T-helper 9 cell (primary cell): ENCODE measurements at places on chromosomes 2 and 18.

GRCh38 chr18:22634464-22634863 lies 216.7 kb upstream of the CTAGE1 start:
- DNase-seq = no peak

DNA sequence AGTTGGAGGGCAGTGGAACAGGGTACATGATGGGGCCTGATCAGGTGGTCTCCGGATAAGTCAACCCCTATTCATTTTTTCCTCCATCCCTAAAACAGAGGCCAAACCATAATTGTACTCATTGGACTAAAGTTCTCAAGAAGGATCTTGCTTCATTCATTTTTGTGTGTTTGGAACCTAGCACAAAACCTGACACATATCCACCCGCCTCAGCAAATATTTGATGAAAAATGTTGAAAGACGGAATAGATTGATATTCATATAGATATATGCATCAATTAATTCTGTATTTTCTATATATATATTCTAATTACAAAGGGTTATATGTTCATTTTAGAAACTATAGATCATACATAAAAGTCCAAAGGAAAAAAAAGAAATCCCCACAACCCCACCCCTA lies 21.9 kb downstream of the SLC4A1AP start:
- no peak for DNase-seq

DNA sequence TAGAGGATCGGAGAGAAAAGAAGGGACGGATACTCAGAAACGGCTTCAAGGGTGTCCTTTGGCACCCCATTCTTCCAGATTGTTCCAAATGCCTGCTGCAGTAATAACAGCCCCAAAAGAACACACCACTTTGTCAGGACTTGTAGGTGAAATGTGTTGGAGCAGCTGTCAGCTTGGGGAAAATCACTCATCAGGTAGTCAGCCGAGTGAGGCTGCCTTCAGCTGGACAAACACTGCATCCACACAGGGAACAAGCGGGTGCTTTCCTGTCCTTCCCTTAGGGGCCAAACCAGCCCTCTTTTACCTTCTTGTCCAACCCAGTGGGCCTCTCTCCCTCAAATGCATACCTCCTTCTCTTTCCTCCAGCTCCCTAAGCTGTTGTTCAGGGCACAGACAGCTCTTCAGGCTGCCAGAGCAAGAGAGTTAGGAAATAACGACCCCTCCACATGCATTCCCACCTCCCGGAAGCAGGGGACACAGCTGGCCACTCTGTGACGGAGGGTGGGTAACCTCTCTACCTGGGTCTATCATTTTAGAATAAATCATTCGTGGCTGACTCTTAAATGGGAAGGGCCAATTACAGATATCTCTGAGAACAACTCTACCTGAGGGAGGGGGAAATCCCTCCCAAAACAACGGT lies 48.1 kb downstream of the BCL11A start:
- DNase-seq = no peak

GRCh38 chr2:240913810-240914644 lies 7.9 kb downstream of the CROCC2 start:
- DNase-seq = peak; percentile 60

GRCh38 chr18:57698571-57699276 lies 77.1 kb upstream of the NARS1 start:
- DNase-seq = no peak

DNA sequence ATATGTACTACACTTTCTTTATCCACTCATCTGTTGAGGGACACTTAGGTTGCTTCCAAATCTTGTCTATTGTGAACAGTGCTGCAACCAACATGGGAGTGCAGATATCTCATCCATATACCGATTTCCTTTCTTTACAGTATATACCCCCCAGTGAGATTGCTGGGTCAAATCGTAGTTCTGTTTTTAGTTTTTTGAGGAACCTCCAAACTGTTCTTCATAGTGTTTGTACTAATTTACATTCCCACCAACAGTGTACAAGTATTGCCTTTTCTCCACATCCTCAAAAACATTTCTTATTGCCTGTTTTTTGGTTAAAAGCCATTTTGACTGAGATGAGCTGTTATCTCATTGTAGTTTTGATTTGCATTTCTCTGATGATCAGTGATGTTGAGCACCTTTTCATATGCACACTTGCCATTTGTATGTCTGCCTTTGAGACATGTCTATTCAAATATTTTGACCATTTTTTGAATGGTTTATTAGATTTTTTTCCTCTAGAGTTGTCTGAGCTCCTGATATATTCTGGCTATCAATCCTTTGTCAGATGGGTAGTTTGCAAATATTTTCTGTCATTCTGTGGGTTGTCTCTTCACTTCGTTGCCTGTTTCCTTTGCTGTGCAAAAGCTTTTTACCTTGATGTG lies 12.2 kb downstream of the PLEK start:
- no peak for DNase-seq

DNA sequence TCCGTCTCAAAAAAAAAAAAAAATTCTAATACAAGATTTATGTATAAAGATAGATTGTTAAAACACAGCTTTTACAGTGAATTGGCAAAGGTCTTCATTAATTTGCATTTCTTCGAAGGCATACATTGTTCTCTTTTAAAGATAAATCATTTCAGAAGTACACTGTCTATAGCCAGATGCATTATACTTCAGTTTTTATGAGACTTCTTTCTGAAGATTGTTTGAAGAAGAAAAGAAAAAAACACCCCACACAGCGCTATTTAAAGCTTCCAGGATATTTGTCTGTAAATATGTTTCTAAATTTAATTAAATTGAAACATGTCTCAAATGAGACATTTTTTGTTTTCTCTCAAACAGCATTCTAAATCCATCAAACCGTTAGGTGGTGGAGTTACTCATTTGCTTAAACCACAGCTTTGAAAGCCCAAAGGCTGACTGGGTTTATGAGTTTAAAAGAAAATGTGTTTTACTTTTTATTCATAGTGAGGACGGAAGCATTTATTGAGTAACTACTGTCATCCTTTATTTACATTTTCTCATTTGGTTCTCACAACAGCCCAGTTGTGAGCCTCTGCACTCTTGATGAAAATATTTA lies 42.4 kb upstream of the C1GALT1C1L start:
- DNase-seq = no peak

DNA sequence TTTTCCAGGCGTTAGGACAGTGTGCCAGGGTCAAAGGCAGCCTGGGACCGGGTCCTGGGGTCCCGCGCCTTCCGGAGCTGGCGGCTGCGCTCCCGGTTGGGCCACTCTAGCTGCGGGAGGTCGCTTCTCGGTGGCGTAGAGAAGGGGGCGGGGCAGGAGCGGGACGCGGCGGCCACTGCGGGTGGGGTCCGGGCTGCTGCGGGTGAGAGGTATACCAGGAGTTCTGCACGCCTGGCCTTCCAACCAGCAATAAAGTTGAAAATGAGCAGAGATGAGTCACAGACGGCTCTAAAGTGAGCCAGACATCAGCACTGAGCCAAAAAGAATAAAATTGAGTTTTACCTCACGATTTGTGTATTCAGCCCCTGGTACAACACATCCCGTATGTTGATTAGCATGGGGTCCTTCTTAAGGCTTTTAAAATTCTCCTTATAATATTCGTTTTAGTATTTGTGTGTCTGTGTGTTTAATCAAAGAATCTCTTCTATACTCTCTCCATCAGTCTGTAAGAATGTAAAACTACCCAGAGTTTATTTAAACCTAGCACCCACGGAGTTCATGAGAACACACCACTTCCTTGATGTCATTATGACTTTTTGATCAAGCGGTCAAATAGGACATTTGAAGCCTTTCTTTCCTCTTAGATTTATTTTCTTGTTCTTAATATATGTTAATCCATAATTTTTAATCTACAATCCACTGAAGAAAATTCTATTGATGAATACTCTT lies at the start of gene C1GALT1C1L:
Gene C1GALT1C1L (minus strand): TSS at position 108 of the 729 bp plus-strand sequence. CDS start 107 bp downstream, at position 1.
- DNase-seq = no peak

GRCh38 chr2:233085037-233085838 lies 25.1 kb downstream of the INPP5D start:
- DNase-seq = no peak

DNA sequence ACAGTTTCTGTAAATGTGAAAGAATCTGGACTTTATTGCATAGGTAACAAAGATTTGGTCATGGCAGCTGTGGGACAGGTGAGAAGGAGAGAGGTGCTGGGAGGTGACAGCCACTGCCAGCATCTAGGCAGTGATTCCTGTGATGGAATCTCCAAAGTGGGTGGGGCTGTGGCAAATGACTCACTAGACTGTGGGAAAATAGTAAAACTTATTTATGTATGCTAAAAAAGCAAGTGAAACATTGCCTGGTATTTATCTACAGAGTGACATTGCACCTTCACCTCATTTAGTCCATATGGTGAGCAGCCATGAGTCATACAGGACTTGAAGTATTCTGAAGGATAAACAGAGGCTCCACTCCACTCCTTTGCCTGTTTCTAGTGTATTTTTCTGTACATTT lies 145.3 kb upstream of the MEX3C start:
- DNase-seq = no peak

- DNase-seq = no peak
These were observed 218.3 kb upstream of the SMAD7 start for GRCh38 chr18:49169037-49169521.

GRCh38 chr2:75403991-75404428 lies 156.7 kb downstream of the EVA1A start:
- DNase-seq = no peak

DNA sequence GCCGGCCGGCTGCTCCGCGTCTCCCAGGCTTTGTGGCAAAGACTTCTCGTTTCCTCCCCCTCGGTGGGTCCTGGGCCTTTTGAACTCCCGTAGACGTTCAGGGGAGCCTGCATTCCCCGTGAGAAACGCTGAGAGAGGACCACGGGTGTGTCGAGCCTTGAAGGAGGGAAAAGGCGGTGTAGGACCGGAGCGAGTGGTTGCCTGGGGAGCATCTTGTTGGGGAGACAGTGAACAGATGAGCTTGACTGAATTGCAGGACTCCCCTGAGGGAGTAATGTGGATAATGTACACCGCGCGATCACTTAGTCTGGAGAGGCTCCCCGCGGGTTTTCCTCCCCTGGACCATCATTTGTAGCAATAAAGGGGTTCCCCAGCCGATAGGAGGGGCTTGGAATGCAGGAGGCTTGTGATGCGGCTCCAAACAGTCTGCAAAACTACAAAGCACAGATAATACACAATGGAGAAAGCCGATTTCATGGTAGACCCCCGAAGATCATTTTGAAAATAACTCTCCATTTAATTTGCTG lies 769 bp downstream of the ALMS1 start:
- DNase-seq = no peak

GRCh38 chr2:127657232-127657595 lies 11.3 kb downstream of the GPR17 start:
- no peak for DNase-seq

DNA sequence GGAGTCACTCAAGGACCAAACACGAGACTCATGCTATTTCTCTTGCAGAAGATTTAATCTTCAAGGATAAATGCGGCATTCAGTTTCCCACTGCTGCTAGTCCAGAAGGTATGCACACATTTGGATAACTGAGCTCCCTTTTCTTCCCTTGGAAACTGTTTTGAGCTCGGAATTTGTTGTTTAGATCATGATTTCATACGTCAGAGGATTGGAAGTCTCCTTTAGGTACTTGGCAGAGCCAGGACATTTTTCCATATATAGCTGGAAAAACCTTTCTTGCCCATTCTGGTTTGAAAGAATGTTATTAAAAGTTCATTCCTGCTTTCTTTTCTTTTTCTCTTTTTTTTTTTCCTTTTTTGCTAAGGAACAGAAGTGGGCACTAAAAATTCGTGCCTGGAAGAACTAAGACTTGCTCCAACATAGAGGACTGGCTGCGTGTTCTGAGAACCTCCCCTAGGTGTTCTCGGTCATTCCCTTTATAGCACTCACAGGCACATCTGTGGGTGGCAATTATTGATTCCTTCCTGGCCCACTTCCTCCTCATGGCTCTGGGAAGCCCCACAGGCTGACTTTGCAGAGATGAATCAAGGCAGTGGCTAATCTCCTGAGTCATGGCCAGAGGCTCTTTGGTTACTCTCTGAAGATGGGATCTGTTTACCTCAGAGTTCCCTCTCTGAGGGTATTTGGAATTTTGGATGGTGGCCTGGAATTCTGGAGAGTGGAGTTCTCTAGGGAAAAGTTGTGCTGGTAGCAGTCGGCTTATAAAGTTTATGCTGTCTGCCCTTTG lies 104.8 kb downstream of the PLCL1 start:
- no peak for DNase-seq

DNA sequence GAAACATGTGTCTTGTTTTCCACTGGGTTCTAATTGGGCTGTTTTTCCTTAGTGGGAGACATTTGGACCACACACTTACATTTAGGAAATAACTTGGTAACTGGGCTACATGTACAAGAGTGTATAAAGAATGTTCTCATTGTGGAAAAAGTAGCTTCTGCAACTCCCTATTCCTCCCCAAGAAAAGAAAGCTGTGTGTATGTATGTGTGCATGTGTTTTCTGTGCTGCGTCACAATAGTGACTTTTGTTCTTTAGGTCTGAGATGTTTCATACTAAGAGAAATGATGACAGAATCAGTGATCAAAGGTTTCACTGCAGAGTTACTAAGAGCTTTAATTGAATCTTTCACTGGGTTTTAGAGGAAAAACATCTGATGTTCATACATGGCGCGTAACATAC lies 82.7 kb downstream of the TANC1 start:
- DNase-seq = no peak

GRCh38 chr2:178142274-178143065 lies 30.2 kb downstream of the RBM45 start:
- no peak for DNase-seq

DNA sequence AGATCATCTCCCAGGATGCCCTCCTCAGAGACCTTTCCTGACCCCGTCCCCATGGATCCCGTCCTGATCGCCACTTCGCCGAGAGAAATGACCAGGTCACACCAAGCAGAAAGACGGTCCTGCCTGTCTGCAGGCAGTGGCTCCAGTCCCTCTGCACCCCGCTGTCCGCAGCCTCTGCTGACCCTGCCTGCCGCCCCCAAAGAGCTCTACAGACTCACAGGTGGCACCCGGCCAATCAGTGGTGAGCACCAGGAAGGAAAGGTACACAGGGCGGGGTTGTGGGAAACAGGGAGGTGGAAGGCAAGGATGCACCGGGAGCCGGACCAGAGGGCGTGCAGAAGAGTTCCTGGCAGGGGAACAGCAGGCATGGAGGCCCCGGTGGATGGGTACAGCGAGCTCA lies 94.8 kb downstream of the NDUFA10 start:
- no peak for DNase-seq

DNA sequence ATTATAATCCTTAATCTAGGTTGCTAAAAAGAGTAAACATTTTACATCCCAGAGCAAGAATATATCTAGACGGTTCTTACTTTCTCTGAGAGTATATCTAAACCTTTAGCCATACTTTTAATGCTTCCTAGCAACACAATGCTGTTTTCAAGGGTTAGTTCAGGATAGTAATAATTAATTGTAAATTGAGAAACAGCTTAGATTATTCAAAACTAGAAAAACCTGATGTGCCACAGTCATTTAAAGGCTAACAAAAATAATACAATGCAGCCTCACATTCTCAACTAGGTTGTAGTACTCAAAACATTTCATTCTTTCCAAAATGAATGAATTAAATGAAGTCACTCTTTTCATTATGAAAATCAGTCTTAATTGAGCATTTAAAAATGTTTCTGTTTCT lies 103.2 kb upstream of the OTX1 start:
- DNase-seq = no peak

DNA sequence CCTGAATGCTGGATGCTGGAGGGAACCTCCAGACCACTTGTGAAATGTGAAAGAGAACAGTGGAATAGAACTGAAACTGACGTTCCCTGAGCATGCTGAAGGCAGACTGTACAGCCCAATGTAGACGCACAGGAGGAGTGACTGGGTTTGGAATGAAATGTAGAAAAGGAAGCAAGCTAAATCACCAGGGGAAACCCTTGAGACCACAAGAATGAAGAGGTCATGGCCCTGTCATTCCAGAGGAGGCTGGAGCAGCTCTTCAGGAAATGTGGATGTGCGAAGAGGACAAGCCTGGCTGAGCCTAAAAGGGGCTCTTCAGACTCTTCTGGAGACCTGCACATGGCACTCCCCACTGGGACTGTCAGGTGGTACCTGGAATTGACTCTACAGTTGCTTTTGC lies 118.5 kb upstream of the ALPP start:
- DNase-seq = no peak
